ENCODE measurements at places on chromosomes 2 and 18.

- DNase-seq, result no peak
These were observed 155.7 kb downstream of the IRS1 start for GRCh38 chr2:226643946-226644282.

DNA sequence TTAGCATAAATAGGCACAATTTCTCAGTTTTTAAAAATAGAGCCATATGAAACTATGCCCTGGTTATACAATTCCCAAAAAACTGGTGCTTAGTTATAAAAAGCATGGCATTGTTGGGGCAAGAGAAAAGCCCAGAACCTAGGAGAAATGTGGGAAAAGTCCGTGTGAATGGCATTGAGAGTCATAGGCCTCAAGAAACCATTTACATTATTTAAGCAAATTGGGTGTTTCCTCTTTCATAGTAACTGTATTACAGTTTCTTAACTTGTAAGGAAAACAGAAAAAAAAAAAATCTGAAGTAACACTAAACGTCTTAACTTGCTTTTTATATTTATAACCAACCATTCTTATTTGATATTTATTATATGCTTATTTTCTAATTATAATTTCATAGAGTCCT, 170.9 kb upstream of the SESTD1 start:
- no peak for DNase-seq

DNA sequence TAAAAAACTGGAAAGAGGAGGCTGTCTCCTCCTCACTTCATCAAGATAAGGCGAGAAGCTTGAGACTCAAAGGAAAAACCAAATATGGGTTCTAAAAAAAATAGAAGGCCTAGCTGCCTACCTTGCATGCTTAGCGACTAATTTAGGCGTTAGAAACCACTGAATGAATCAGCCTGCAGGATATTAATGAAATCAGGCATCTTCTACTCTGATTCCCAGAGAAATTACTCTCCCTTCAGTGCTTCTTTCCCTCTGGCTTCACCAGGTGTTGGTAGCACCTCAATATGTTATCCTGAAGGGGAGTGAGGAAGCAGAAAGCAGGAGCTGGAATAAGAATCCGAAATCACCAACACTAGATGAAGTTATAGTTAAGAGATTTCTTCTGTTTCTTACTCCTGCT, 749.8 kb upstream of the NRXN1 start:
- no peak for DNase-seq

- DNase-seq, result no peak
These were observed 28.2 kb upstream of the PRLH start for GRCh38 chr2:237538001-237538720.

GRCh38 chr2:22027345-22028005, 903.7 kb downstream of the TDRD15 start:
- DNase-seq, result no peak

- DNase-seq, result no peak
These were observed 70.4 kb downstream of the KCTD1 start for GRCh38 chr18:26477828-26478466.

DNA sequence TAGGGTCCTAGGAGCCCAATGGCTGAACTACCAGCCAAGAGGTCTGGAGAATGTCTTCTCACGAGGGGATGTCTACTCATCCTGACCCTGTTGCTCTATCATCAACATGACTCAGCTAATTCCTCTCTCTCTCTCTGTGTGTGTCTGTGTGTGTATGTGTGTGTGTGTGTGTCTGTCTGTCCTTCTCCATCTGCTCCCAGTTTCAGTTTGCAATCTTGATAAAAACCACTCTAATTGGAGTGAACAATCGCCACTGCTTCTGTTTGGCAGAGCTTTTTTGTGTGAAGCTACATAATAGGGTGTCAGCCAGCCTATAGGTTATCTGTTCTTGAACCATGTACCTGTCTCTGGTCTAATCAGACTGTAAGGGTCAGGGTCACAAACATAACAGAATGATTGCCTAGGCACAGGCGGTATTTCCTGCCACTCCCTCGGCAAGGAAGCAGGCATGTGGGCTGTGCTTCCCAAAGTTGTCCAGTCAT, 219.8 kb downstream of the SH3BP4 start:
- DNase-seq, result no peak

DNA sequence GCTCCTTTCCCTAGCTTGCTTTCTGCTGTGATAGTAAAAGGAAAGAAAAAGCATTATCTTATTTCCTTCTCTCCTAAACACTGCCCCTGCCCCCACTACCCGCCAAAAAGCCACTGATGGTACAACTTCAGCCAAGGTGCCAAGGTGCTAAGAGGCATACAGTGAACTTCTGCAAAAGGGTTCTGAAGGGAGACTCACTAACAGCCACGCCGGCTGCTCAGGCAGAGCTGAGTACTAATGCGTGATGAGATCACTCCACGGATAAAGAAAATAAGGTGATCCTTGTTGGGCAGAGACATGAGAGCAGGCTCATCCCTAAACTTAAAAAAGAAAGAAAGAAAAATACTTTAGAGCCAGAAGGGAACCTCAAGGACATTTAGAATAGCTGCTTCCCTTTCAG, 60.5 kb upstream of the PXDN start:
- DNase-seq, result no peak

DNA sequence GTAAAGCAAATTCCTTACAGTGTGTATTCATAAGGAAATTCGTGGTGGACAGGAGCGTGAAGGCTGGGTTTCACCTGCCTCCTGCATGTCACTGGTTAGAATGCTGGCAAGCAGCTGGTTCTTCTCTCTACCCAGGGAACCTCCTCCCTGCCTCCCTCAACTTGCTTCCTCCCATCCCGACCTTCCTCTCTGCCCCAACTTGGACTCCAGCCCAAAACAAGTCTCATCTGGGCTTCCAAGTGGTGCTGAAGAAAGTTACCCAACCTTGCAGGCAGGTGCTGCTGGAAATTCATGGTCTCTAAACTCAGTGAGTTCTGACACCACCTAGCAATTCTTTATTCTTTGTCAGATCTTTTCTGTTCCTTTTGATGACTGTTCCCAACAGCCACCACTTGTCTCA, 184.5 kb downstream of the BCL2 start:
- no peak for DNase-seq

- DNase-seq, result no peak
These were observed 177.8 kb downstream of the TXNL1 start for GRCh38 chr18:56460581-56460980.

- no peak for DNase-seq
These were observed 106.4 kb upstream of the SMIM21 start for GRCh38 chr18:75533950-75534349.

DNA sequence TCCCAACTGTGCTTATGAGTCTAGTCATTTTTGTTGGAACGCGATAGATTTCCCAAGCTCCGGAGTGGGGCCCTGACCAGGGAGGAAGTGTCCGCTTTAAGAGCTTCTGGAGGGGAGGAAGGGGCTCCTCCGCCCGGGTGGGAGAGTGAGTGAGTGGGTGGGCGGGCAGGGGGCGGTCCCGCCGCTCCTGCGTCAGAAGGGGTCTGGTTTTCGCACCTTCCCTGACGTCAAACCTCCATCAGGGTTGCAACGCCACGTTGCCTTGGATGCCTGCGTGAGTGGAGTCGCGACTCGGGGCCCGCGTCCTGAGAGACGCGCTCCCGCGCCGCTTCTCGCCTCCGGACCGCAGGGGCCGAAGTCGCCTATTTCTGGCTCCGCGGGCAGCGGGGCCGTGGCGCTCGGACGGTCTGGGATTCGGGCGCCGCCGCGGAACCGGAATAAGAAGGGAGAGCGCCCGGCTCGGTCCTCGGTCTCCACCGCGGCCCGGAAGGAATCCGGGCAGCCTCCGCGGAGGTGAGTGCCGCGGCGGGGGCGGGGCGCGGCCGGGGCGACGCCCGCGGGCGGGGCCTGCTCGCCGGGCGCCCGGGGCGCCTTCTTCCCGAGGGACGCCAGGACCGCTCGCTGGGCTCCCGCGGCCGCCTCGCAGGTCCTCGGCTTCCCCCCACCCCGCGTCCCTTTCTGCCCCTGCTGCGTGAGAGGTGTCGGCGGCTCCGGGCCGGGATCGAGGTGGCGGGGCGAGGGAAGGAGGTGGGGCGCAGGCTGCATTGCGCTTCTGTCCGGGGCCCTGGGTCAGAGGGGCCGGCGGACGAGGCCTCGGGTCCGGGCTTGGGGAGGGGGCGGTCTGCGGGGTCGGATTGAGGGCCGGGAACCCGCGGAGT, at the start of gene ZDBF2:
TSS of gene ZDBF2 (plus strand) at position 230 of the 878 bp plus-strand sequence. CDS start 7,187 bp downstream, outside the sequence.
- peak; percentile 21 for DNase-seq

GRCh38 chr2:136232456-136233172, 114.7 kb upstream of the CXCR4 start:
- no peak for DNase-seq

GRCh38 chr2:174846941-174847938, 83.0 kb upstream of the CHRNA1 start:
- DNase-seq, result no peak

DNA sequence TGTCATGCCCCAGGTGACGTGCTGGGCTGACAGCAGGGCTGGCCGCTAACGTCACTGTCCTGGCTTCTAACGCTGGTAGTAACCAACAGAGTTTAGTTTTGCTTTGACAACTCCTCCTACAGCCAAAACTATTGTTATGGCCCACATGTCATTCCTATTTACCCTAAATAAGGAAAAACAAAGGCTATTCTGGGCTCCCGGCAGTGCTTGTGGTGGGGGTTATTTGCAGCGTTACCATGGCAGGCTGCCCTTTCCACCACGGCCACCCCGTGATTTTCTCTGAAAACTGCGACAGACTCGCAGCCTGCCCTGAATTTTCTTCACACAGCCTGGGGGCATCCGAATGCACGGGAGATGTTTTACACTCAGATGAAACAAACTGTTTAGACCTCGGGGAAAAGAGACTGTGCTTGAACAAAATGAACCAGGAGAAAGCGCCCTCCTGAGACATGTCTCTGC, 115.2 kb downstream of the FAM210A start:
- DNase-seq, result no peak

DNA sequence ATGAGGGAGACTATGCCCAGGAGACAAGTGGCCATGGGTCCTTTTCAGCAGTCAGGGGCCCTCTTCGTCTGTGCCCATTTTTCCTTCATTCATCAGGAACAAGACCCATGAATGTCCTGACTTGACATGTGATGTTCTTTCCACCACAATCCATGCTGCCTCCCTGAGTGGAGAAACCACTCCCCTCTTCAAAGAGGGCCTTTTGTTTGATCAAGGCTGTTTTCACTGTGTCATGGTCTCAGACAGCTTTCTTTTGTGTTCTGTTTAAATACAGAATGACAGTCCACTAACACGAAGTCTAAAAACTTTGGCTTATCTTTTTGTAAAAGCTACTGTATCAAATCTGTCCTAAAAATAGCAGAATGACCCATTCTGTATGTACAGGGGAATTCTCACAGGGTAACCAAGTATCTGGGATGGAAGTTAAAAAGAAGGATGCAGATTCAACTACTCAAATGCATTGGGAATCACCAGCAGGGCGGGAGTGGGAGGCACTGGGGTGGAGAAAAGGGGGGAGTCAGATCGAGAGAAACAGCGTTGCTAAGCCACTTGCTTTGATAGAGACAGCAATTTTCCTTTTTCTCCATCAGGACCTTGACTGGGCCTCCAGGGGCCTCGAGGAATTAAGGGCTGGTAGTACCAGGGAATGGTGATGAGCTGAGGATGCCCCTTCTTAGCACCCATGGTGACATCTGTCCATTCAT, 13.9 kb downstream of the LRP2 start:
- DNase-seq, result no peak

DNA sequence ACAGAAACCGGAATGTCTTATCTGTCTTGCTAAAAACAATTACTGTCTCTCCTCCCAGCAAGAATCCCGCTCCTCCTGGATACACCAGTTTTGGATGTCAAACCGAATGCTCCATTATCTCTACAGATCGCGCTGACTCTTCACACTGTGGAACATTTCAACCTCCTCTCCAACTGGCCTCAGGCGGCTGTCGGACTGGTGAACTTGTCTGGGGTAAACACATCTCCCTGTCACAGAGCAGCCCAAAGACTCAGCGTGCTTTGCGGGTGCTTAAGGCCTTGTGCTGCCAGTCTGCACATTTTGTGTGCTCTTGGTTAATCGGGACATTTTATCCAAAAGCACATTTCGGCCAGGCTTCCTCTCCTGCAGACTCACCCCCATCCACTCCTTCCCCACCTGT, 173.1 kb downstream of the ICOS start:
- no peak for DNase-seq

DNA sequence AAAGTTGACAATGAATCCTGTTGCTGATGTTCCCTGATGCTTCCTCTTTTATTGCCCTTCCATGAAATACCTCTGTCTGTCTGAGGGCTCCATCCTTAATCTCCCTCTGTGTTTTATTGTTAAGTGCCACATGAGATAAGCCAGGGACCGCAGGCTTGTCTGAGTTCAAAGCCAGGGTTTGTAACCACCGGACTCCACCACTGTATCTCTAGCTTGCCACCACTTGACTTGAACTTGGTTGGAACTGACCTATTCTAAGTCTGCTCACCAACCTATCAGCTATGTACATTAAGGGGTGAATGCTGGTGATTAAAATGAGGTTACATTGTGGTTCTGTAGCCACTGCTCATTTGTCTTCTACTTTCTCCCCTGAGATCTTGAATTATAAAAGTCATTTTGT, 328.5 kb upstream of the ZEB2 start:
- DNase-seq, result no peak

DNA sequence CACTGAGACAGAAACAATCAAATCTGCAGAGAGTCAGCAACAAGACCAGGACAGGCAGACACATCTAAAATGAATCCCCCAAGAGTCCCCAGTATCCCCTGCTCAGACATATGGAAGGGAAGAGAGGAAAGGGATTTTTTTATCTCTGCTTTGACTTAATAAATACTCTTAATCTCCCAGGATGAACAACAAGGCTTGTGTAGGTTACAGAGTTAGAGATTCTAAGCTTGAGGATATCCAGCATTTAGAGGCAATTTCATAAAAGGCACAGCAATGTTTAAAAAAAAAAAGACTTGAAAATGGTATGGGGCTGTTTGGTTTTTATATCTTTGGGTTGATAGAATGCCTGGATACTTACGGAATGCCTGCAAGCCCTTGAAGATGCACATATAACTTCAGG, 199.9 kb downstream of the ARL4C start:
- no peak for DNase-seq

DNA sequence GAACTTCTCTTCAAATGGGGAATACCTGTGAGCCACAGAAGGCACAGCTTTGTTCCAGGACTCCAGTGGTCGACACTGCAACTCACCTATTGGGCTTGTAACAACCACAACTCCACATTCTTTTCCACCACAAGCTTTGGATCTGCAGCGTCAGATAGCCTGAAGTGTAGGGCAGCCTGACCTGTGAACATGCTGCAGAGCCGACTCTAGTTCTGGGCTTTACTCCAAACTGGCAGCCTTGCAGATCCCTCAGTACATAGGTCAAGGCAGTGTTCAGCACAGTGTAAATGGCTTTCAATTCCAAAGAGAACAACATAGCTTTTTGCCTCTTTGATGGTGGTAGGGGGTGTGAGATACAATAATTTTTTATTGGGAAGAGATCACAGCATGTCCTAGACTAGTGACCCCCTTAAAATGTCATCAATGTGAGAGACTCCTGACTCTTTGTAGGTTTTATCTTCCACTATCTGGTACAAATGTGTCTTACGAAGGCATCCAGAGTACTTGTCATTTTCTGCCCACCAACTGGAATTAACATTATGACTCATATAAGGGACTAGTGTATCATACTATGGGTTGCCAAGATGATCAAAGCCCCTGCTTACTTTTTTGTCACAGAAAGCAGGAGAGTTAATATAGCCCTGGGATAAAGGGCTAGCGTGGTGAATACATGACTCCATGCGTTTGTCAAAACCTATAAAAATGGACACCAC, 149.8 kb downstream of the COPS8 start:
- DNase-seq, result no peak

GRCh38 chr2:235170536-235171521, 219.0 kb downstream of the SH3BP4 start:
- no peak for DNase-seq
